Stimulated activated CD8-positive, alpha-beta memory T cell treated with anti-CD3 and anti-CD28 coated beads, Interleukin-2, amount 100 ng/mL, for 1 hour (primary cell): ENCODE measurements at places on chromosomes 6 and 20.

GRCh38 chr6:45666846-45667245, 289.1 kb upstream of the SUPT3H start:
- DNase-seq: no peak

- DNase-seq: no peak
These were observed 678.3 kb upstream of the NRSN1 start for GRCh38 chr6:23447731-23448130.

DNA sequence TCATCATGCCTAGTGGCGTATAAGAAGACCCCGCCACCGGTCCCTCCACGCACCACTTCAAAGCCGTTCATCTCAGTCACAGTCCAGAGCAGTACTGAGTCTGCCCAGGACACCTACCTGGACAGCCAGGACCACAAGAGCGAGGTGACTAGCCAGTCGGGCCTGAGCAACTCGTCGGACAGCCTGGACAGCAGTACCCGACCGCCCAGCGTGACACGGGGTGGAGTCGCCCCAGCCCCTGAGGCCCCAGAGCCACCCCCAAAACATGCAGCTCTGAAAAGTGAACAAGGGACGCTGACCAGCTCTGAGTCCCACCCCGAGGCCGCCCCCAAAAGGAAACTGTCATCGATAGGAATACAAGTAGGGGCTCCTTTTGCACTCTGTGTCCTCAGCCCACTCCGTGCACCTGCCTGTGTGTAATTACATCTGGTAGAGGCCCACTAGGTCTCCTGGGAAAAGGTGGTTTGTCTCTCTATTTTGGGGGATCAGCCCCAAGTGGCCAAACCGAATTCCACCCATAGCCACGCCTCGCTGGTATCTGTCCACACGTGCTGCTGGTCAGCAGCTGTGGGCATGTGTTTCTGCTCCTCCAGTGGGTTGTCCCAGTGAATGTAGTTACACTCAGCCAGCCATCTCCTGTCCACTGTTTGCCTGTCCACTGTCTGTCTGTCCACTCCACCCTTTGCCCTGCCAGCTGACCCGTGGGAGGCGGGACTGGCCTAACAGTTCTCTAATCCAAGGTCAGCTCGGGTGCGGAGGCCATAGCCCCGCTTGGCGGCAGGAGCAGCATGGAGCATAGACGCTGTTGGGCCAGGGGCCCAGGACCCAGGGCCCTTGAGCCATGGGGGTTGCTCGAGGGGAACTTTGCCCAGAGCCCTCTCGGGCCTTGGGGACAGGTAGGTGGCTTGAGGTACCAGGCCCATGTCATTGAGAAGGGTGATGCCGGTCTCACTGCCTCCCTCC, 44.3 kb upstream of the MYL9 start:
- no peak for DNase-seq

DNA sequence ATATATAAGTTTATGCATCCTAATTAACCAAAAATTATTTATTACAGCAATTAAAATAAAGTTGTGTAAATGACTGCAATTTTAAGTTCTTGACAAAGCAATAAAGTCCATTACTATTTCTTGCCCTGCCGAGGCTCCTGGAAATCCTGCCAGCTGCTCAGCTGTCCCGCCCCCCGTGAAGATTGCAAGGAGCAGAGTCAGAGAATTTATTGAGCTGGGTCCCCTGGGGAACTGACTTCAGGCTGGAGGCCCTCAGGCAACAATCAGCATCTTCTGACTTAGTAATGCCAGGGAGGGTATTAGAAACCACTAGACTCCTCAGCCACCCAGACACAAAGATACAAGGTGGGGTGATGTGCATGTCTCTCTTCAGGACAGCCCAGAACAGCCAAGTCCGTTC, 92.3 kb downstream of the EDN3 start:
- no peak for DNase-seq

DNA sequence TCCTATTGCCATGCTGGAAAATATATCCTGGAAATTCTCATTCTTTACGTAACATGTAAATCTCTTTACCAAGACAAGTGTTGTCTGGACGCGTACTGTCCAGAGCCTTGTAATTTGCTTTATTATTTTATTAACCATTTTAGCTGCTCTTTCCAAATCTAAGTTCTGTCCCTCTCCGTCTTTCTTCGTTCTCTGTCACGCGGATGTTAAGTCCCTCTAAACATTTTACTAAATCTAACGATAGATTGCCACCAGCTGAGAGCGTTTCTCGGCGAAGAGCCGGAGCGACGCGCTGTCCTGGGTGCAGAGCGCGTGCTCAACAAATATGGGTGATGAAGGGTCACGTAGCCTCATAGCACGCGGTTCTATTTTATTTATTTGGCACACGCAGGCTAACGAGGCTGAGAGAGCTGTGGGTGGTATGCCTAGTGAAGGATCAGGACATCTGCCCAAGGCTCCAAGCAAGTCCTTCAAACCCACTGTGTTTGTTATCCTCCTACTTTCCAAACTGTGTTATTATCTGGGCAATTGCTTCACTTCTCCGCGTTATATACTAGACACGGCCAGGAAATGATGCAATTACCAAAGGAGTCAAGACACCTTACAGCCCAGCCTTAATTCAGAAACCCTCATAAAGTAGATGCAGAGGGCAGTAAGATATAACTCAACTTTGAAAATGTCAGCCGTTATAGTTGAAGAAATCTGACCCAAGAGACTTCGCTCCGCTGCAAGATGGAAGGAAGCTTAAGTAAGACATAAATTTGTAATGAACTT, 10.0 kb upstream of the NCOA7 start:
- peak; percentile 37 for DNase-seq
